ENCODE measurements at places on chromosomes 3 and 15.

DNA sequence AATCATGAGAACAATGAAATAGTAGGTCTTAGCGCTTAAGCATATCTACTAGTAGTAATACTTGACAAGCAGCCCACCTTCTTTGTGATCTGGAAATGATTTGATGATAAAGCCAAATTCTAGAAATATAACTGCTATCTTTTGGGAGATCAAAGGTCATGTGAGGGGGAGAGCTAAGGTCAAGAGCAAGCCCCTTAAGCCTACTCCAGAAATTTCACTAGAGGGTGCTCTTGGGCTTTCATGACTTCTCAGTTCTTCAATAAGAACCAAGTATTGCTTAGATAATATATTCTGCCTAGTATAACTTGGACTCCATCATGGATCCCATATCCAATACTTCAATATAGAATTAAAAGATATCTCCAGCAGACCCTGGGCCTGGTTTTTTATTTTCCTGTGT, 319.6 kb downstream of the ZBTB20 start:
- peak; percentile 51 for DNase-seq

DNA sequence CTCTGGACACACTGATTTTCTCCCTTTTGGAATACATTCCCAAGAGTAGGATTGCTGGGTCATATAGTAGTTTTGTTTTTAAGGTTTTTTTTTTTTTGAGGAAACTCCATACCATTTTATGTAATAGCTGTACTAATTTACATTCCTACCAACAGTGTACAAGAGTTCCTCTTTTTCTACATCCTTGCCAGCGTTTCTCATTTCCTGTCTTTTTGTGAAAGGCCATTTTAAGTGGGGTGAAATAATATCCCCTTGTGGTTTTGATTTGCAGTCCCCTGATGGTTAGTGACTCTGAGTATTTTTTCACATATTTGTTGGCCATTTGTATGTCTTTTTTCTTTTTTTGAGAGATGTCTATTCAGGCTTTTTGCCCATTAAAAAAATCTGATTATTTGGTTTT, 1205.5 kb downstream of the ROBO1 start:
- no peak for DNase-seq

- DNase-seq, result no peak
Measured at GRCh38 chr3:78900426-78900825, 867.4 kb downstream of the ROBO1 start.

- no peak for DNase-seq
Measured at GRCh38 chr3:87009271-87009670, 18.3 kb upstream of the VGLL3 start.

- no peak for DNase-seq
Measured at GRCh38 chr3:74027121-74027520, 402.4 kb upstream of the PDZRN3 start.

DNA sequence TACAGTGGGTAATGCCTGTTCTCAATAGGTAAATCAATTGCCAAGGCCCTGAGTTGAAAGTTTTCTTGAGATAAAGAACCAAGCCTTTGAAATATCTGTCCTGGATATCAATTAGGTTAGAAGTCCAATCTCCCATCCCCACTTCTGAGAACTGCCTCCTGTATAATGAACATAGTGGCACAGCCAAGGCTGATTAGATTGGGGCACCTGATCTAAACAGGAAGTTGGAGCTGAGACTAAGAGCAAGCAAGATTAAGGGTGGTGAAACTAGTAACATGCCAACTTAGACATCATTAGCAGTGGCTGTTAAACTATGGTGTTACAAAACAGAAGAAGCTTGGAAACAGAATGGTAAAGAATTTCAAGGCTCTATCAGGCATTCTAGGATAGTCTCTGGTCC, 137.7 kb upstream of the TMEM108 start:
- no peak for DNase-seq

DNA sequence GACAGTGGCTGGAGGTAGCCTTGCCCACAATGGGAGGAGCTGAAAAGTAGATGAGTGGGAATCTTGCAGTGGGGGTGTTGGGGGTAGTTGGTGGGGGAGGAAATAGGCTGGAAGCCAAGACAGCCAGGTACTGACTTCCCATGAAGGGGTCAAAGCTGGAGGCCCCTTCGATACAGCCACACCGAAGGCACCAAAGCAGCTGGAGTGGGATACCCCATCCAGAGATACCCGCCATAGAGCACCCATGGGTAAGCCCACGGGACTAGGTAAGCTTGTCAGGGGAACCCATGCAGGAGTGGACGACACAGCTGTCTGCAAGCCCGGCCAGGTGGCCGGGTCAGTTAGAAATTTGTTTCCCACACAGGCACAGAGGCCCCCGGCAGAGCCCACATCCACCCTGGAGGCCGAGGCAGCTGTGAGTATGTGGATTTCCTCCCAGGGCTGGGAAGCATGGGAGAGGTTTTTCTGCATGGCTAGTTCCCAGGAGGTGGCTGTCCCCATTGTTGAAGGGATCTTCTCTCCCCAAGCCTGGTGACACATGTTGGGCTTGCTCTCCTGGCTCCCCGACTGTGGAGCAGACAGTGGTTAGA, 28.6 kb downstream of the PRR23E start:
- DNase-seq, result no peak

DNA sequence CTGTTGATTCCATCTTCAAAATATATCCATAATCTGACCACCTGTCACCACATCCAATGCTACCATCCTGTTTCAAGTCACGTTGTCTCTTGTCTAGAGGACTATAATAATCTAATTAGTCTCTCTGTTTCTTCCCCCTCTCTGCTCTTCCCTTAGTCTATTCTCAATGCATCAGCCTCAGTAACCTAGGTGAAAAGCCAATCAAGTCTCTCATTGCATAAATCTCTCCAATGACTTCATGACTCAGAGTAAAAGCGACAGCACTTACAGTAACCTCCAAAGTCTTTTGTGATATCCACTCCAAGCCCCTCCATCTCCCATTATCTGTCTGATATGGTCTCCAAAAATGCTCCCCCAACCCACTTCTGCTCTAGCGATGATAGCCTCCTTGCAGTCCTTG, 7.2 kb downstream of the UBA3 start:
- DNase-seq, result no peak

GRCh38 chr3:2921903-2922302, 188.3 kb downstream of the IL5RA start:
- DNase-seq, result no peak

GRCh38 chr15:36912311-36912712, 188.0 kb downstream of the MEIS2 start:
- DNase-seq, result no peak

GRCh38 chr15:37109168-37109871, 9.0 kb upstream of the MEIS2 start:
- DNase-seq, result no peak

Measured in LNCaP clone FGC (cell line).